ENCODE measurements at places on chromosomes 5 and 9. TPM values are rescaled to one million over a fixed set of nuclear protein-coding genes. Genes with fewer than 3 reads are reported as not detected.

DNA sequence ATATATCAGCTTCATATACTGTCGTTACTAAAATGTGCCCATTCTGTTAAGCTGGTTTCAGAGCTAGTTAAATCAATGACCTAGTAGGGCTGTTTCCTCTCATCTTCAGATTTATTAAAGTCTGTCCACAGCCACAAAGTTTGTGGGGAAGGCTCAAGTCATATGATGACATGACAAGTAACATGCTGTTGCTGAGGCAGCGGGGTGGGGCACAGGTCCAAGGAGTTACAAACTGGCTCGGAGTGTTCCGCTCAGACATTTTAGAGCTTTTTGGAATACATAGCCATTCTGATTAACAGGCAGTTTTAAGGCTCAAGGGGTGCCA, 2.7 kb upstream of the ANP32B start:
- no peak for DNase-seq

- DNase-seq, result peak; percentile 38
Observed at GRCh38 chr5:13809921-13810320, 134.6 kb downstream of the DNAH5 start.

DNA sequence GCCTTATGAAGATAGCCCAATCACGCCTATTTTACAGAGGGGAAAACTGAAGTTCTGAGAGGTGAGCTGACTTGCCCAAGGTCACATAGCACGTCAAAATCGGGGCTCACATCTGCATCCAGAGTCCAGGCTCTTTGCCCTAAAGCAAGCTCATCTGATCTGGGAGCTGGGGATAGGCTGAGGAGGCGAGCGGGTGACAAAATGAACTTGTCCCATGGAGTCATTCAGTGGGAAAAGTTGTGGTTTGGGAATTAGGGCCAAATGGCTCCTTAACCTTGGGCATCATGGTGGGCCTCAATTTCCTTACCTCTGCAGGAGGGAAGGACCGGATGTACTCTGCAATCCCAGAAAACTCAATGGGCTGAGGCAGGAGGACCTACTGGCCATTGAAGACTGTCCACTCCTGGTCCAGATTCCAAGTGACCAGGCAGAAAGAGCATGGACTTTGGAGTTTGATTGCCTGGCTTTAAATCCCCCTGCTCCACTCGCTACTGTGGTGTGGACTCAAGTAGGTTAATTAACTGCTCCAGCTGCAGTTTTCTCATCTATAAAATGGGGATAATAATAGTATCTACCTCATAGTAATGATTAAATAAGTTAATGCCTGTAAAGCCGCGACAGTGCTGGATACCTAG, 160.4 kb downstream of the RGS3 start:
- no peak for DNase-seq

Gene UBE2QL1
- total RNA-seq, result 0.29 TPM

DNA sequence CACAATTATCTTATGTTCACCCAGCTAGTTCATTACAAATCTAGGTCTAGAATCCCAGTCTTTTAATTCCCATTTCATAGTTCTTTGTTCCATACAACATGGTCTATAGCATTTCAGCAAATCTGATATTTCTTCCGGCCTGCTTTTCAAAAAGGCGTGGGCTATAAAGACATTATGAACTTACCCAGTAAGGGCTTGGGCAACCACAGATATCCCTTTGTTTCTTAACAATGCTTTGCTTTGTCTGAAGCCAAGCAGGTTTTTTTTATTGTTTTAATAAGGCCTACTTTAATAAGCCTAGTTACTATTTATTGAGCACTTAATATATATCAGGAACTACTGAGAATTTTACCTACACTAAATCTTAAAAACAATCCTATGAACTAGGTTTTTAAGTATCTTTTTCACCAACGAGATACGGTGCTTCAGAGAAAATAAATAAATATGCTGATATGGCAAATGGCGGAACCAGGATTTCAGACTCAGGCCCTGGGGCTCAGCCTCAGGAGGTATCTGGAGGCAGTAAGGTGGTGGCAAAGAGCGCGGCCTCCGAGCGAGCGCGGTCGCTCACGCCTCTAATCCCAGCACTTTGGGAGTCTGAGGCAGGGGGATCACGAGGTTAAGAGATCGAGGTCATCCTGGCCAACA, 29.7 kb downstream of the PCA3 start:
- DNase-seq, result no peak

DNA sequence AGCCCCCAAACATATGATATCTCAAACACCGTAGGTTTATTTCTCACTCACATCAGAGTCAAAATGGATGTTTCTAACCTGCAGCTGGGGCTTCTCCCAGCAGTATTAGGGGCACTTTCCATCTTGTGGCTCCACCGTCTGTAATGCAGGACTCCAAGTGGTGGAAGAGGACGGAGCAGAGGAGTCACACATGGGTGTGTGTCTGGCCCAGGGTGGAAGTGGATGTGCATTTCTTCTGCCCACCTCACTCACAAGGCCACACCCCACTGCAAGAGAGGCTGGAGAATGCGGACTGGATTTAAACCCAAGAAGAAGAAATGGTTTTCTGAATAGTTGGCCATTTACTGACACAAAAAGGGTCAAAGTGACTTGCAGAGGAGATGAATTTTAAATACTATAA, 13.9 kb downstream of the IL7R start:
- DNase-seq, result no peak

- no peak for DNase-seq
Observed at GRCh38 chr5:122470365-122470764, 158.3 kb downstream of the SNCAIP start.

- DNase-seq, result no peak
Observed at GRCh38 chr5:72307573-72307967, 12.5 kb downstream of the MRPS27 start.

- peak; percentile 98 for DNase-seq
Observed at GRCh38 chr5:93582677-93583438, at the start of gene NR2F1. Gene NR2F1 (plus strand): TSS chr5:93583222. CDS start chr5:93585024, 1,802 bp downstream.

GRCh38 chr5:16005225-16005624, 174.4 kb downstream of the MARCHF11 start:
- DNase-seq, result no peak

DNA sequence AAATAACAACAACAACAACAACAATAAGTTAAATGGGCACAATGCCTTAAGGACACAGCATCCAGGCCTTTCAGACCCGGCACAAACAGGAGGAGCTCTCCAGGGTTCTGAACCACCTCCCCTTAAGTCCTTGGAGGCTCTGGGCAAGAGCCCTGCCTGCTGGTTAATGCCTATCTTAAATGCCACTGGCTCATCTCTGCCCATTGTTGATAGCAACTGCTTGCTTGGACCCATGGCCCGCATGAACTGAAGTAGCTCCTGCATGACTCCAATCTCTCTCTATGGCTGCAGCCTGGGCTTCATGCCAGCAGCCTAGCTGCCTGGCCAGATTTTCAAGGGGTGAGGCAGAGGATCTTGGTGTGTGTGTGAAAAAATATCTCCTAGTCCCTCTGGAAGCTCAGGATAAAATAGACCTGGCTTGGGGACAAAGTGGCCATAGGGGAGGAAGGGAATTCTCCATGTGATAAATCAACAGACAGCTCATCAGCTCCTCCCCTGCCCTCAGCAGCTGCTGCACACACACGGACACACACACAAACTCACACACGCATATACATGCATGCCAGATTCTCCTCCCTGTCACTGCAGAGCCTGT, 27.4 kb downstream of the FAM219A start:
- DNase-seq, result peak; percentile 94

Gene PHYHD1
- total RNA-seq, result 7.6 TPM

- DNase-seq, result no peak
Observed at GRCh38 chr5:87442419-87442818, 29.7 kb upstream of the CCNH start.

Gene KCNV2
- total RNA-seq, result not detected
